ENCODE measurements at places on chromosomes 12 and 14. TPM values are rescaled to one million over a fixed set of nuclear protein-coding genes. Genes with fewer than 3 reads are reported as not detected.

CCDC197 gene
- total RNA-seq, result 1.2 TPM

HCFC2 gene
- total RNA-seq, result 9.2 TPM

ALX1 gene
- total RNA-seq, result not detected

SDS gene
- total RNA-seq, result not detected

KCNK13 gene
- total RNA-seq, result 1.9 TPM

OLR1 gene
- total RNA-seq, result 0.55 TPM

DNA sequence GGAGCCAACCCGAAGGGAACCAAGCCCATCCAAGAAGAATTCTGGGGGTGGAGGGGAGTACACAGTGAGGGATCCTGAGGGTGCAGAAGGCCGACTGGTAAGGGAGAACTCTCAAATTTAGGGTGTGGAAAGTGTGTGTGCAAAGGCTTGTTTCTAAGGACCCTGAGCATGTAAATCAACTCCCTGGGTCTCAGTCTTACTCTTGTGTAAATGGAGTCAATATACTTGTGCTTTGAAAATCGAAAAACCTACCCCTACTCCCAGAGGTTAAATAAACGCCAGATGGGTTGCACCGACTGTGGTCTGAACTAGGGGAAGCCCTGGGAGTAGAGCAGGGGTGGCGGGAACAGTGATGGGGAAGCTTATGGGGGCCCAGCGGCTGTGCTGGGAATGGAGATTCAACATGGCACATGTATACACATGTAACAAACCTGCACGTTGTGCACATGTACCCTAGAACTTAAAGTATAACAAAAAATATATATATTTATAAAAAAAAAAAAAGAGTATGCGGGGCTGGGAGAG lies 6.0 kb downstream of the B4GALNT1 start:
- peaks cover 16% of the 10 kb centered on the region for H3K4me1 ChIP-seq
- no peak for DNase-seq
- peaks cover 9% of the 10 kb centered on the region for H3K36me3 ChIP-seq

DNA sequence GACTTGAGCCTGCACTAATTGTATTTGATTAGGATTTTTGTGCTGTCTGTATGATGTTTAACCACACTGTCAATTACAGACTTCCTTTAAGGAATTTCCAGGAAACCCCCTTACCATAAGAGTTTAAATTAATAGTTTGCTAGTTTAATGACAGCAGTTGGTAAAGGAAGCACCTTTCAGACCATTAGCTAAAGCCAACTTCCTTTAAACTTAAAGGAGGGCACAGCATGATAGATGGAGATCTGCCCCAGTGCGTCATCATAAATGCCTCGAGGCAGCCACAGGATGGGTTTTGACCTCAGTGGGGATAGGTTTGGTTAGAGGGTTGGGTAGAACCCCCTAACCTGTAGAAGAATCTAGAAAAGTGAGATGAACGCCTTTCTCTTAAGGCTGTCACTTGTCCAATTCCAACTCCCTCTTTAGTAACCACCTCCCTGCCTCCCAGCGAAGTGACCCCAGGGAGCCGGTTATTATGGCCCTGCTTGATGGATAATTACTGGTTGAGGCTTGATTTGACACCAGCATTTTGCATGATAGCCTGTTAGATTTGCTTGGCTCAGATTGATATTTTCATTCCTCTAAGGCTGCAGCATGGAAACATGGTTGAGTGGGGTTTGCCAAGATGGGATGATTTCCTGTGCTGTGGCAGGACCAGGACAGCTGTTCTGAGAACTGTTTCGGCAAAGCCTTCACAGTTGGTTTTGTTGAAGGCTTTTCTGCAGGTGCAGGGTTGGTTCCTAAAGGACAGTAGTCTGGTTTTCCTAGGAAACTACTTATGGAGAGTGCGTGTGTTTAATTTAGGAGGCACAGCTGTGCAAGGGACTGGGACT lies 62.7 kb downstream of the CHST11 start:
- no peaks in the 10 kb centered on the region for H3K36me3 ChIP-seq
- peaks cover 46% of the 10 kb centered on the region for H3K4me1 ChIP-seq
- H3K27me3 ChIP-seq, result no peaks in the 10 kb centered on the region

DNA sequence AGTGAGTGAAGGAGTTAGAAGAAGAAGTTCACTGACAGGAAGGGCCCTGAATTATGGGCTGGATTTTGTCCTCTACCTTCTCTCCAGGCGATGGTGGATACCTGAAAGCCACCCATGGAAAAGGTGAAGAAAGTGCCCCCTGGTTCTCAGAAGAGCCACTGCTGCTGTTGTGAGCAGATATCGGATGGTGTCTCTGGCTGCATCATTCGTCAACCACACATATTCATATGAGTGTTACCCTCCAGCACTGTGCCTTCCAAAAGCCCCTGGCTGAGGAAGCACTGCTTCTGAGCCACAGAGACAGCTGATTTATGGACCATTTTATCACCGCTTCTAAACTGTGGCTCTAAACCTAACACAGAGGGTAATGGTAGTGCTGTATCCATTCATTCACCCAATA lies 2.0 kb upstream of the ACTN1 start:
- no peak for DNase-seq
- H3K27ac ChIP-seq, result no peak overlapping the region
- H3K36me3 ChIP-seq, result no peaks in the 10 kb centered on the region
- H3K4me3 ChIP-seq, result no peak overlapping the region
- H3K27me3 ChIP-seq, result no peaks in the 10 kb centered on the region

GRCh38 chr12:32589165-32589865 lies 89.8 kb upstream of the DNM1L start:
- no peak overlapping the region for H3K27ac ChIP-seq
- no peaks in the 10 kb centered on the region for H3K27me3 ChIP-seq

DNA sequence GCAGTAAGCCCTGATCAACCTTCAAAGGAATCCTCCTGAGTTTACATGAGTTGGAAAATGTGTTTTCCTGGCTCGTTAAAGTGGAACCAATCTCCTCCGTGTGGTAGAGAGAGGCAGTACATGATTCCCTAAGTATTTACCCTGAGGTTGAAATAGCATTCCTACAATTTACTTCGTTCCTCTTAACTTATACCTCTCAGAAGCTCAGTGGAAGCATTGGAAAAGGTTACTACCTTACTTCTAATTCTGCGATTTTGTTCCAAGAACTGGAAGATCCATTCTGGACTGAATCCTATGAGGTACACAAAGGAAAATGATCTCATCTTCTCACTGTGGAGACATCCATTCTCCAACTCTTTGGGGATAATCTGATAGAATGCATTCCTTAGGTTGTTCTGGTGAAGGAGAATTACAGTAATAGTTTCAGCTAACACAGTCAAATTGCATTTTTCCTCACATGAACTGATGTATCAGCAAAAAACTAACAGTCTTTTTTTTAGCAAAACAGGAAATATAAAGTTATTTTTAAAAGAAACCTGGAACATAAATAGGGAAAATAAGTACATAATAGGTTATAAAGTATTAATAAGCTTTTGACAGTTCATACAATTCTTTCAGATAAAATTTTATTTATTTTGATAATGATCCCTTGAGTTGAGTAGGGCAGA lies 475.6 kb downstream of the PDZRN4 start:
- H3K4me3 ChIP-seq, result no peak overlapping the region
- no peak overlapping the region for H3K27ac ChIP-seq
- no peaks in the 10 kb centered on the region for H3K36me3 ChIP-seq
- no peak for DNase-seq

DNA sequence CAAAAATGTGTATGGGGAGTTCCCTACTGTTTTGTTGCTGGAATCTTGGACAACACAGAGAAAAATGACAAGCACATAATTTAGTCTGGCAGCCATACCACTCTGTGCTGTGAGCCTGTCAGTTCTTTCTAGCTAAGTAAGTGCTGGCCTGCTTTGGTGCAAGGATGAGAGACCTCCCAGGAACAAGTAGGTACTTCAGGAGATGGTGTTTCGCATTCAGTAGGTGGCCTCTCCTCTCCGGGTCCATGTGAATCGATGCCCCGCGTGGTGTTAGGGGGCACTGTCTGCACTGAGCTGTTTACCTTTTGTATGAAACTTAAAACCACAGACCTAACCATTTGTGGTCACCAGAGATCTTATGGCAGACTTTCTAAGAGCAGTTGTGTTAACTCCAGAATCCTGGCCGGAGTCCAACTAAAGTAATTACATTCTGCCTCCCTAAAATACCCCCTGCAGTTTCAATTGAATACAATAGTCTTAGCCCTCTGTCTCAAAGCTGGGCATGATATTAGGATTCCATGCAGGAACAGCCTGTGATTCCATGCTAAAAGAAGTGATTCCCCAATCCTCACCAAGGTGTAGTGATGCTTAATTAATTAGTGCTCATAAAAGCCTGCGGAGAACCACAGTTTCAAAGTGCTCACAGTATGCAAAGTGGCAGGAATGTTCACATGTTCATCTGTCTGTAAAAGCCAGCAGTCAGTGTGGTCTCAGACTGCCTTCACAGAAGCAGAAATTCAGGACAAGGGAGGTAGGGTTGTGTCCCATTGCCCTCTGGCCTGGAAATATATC lies 64.2 kb downstream of the LLPH start:
- H3K4me1 ChIP-seq, result no peaks in the 10 kb centered on the region
- H3K27ac ChIP-seq, result no peak overlapping the region

DNA sequence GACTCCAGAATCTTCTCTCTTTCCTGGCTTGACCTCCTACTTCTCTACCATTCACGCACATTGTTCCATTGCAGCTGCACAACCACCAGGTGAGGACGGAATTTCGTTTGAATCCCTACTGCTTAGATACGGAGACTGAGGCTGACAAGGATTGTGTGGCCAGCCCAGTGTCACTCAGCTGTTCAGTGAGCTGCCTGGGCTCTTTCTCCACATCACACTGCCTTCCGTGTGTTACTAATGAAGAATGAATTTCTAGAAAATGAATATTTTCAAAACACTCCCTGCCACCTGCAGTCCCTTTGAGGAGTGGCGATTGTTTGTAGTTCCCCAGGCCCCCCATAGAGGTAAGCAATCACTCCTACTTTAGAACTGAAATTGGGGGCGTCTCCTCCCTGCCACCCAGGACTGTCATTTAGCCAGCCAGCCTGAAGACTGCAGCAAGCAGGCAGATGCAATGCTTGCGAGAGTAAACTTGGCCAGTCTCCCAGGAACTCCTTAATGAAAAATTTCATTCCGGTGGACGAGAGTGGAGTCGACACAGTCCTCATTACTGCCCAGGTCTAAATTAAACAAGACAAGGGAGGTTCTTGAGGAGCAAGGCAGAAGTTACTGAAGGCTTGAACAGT lies 239.7 kb downstream of the SLC41A2 start:
- H3K27me3 ChIP-seq, result no peaks in the 10 kb centered on the region
- H3K27ac ChIP-seq, result no peak overlapping the region
- no peak for DNase-seq
- H3K4me3 ChIP-seq, result no peak overlapping the region
- H3K36me3 ChIP-seq, result no peaks in the 10 kb centered on the region

GRCh38 chr12:131340616-131341210 lies 370.2 kb upstream of the SFSWAP start:
- DNase-seq, result no peak
- no peak overlapping the region for H3K4me3 ChIP-seq
- H3K4me1 ChIP-seq, result no peaks in the 10 kb centered on the region
- no peak overlapping the region for H3K27ac ChIP-seq
- peaks cover 7% of the 10 kb centered on the region for H3K27me3 ChIP-seq
- H3K36me3 ChIP-seq, result no peaks in the 10 kb centered on the region

GRCh38 chr14:101063121-101063520 lies 159.6 kb upstream of the RTL1 start:
- H3K4me1 ChIP-seq, result no peaks in the 10 kb centered on the region
- no peak overlapping the region for H3K4me3 ChIP-seq
- peaks cover 34% of the 10 kb centered on the region for H3K27me3 ChIP-seq

DNA sequence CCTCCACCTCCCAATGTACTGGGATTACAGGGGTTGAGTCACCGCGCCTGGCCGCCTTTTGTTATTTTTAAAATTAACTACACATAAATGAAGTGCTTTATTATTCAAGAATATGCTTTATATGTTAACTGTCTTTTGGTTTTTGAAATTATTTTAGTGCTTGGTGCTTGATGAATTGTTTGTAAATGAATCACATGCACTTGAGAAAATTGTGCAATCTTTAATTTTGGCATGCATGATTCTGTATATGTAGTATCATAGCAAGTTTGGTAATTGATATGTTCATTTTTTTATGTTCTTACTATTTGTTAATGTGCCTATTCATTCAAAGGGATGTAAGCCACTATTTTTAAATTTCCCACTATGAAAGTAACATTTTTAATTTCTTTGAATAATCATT lies 440.9 kb downstream of the NAV3 start:
- no peaks in the 10 kb centered on the region for H3K36me3 ChIP-seq
- H3K27ac ChIP-seq, result no peak overlapping the region
- DNase-seq, result no peak
- no peaks in the 10 kb centered on the region for H3K27me3 ChIP-seq
- no peaks in the 10 kb centered on the region for H3K4me1 ChIP-seq

DNA sequence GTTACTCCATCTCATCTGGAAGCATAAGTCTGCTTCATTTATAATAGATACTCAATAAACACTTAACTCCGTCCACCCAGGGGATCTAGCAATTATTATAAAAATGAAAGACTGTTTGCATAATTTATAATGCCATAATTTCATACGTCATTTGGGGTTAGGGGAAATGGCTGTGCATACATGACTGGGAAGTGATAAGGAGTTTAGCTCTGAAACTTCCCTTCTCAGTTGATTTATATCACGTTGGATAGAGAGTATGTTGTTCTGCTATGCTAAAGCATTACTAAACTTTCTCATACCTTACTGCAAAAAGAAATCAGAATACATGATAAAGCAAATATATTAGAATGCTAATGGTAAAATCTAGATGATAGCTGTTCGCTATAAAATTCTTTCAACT lies 90.4 kb upstream of the DYNC1H1 start:
- DNase-seq, result no peak
- H3K27ac ChIP-seq, result peak overlapping the region; percentile 56
- H3K36me3 ChIP-seq, result no peaks in the 10 kb centered on the region
- no peak overlapping the region for H3K4me3 ChIP-seq
- H3K27me3 ChIP-seq, result no peaks in the 10 kb centered on the region

- no peaks in the 10 kb centered on the region for H3K4me1 ChIP-seq
- no peaks in the 10 kb centered on the region for H3K36me3 ChIP-seq
- no peak for DNase-seq
Measured at GRCh38 chr12:78473136-78473535, 391.4 kb upstream of the SYT1 start.

DNA sequence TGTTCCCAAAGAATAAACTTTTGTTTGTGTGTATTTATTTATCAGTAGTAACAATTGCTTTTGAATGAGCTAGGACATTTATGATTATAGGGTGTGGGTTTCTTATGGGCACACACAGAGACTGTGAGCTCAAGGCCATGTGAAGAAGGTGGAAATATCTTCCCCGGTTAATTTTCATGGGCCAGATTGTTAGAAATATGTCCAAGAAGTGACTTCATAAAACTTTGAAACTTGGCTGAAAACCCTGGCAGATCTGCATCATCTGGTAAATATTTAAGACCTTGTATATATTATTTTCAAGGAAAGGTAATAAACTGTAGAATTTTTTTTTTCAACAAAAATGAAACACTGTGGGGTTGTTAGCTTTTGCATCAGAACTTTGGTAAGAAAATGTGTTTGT lies 53.5 kb upstream of the RNU6-8 start:
- H3K36me3 ChIP-seq, result no peaks in the 10 kb centered on the region
- H3K4me1 ChIP-seq, result peaks cover 56% of the 10 kb centered on the region
- H3K27ac ChIP-seq, result peak overlapping the region; percentile 51
- H3K4me3 ChIP-seq, result no peak overlapping the region
- H3K27me3 ChIP-seq, result no peaks in the 10 kb centered on the region
